ENCODE measurements at places on chromosomes 3 and 15.
A peak's percentile ranks its signal among the peaks of the same experiment; 100 is the strongest.

DNA sequence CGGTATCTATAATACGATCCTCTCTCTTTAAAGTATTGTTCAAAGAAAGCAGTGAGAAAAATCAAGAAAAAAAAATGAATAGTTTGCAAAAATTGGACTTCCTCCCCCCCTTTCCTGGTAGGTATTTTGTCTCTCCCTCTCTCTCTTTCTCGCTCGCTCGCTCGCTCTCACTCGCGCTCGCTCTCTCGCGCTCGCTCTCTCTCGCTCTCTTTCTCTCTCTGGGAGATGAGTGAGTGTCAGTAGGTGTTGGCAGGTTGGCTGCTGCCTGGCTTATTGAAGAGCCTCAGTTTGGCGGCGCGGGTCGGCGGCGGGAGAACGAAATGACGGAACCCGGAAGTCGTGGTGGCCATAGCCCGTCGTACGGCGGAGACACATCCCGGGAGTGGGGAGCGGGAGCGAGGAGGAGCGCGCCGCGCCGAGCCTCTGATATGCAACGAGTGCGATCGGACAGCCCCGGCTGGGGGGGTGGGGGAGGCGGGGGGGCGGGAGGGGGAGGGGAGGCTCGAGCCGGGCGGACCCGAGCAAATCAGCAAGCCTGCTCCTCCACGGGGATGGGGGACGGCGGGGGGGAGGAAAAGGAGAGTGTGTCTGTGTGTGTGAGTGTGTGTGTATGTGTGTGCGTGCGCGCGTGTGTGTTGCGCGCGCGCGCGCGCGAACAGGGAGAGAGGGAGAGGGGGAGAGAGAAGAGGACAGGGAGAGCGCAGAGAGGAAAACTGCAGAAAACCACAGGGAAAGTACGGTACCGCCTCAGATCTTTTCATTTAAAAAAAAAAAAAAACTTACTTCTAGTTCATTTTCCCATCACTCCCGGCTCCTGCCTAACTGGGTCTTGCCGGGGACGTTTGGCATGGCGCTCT is at the start of gene MEIS2:
TSS of gene MEIS2 (minus strand) at position 441 of the 857 bp plus-strand sequence. CDS start 1,083 bp downstream, outside the sequence.
- peak; percentile 7 for DNase-seq

DNA sequence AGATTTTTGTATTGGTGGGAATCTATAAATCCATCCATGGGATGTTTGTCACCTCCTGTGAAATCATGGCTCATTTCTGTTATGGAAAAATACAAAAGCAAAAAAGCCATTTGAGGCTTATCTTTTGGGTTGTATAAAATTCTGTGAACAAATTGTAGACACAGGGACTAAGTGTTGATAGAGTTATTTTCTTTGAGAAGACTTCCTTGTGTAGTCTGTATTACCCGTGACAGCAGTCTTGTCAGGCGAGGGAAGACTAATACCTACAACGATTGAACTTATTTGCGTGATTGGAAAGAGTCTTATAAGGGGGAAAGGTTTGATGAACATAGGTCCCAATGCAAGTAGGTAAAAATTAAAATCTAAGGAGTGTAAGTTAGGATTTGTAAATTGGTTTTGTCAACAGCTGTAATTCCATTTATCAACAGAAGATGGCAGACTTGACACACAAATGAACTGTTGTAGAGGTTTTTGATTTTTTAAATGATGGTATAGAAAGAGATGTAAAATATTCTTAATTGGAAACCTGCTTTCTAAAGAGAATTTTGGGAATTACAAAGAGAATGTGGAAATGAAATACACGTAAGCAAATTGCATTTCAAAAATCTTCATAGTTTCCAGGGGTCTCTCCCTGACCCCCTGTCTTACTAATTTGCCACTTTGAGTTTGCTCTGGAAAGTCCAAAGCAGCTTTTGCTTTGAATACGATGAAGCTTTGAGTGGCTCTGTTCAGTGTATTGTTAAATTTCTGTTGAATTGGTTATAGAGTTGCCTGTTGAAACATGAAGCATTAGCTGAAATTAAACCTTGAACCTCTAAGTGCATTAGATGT is 33.2 kb downstream of the SLC25A26 start:
- DNase-seq = peak; percentile 26

DNA sequence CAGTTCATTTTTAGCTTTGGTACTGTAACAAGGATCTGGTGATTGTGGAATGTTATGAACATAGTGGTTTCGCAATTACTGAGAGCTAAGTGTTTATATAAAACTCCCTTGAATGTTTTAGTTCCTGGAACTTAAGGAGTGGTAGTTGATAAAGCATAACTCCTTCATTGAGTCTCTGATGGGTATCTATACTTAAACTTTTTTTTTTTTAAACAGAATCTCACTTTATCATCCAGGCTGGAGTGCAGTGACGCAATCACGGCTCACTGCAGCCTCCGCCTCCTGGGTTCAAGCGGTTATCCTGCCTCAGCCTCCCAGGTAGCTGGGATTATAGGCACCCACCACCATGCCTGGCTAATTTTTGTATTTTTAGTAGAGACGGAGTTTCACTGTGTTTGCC is 11.3 kb downstream of the PRKCI start:
- no peak for DNase-seq

DNA sequence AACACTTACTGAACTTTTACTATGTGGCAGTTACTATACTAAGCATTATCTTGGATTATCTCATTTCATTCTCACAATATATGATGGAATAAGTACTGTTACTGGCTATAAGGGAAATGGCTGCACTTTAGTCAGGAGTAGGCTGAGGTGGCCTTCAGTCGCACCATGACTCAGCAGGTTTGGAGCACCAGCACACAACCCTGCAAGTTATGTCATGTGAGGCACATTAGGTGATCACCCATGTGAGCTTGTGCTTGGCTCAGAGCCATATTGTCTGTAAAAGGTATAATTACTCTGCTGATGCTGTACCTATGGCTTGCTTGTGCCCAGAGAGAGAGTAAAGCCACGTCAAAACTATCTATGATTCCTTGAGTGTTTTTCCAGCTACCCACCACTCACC is 54.1 kb upstream of the TIPARP start:
- DNase-seq = no peak

GRCh38 chr3:194686816-194687637 is 1.3 kb downstream of the FAM43A start:
- no peak for DNase-seq

GRCh38 chr3:147807776-147808175 is 398.6 kb downstream of the ZIC1 start:
- no peak for DNase-seq

DNA sequence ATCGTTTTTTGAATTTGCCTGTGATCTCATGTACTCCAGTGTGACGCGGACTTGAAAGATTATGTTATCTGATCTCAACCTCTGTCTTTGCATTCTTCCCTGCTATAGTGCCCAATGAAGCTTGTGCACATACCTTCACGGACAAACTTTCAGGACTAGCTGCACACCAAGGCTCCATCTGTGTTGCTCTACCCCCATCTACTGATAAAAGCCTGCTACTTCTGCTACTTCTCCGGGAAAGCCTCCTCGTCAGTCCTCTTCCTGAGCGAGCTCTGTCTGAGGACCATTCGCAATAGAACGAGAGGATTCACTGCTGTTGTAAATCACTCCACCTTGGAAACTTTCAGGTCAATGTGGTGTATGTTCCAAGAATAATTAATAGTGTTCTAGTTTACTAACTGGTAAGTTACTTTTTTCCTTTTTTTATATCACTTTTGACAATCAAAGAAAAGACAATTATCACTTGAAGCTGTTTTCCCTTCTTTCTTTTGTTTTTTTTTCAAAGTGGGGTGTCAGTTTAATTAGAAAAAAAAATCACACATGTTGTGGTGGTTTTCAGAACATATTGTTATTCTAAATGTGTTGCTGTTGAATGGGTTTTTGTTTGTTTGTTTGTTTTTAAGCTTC is 217.6 kb downstream of the ARRDC4 start:
- peak; percentile 46 for DNase-seq

DNA sequence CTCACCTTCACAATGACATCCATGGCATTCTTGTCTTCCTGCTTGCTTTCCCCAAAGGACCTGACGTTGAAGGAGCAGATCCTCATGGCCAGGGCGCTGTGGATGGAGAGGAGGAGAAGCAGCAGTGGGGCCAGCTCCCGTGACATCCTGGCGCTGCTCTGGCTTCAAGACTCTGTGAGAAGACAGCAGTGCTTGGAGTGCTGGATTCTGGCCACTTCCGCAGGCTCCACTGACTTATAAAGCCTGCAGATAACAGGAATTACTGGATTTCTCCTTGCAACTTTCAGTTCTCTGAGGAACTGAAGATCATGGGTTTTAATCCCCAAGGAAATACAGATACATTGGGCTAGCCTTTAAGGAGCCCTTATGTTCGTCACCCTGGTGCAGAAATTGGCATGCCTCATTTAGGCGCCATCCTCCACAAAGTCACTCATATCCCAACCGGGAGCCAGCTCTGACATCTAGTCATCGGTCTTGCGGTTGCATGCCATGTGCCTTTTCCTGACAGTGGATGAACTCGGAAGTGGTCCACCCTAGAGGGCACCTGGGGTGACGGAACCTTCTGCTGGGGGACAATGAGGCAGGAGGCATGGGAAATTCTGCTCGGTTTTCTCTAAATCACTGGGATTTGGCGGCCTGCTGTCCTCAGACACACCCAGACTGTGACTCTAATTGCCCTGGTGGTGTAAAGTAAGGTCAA is at the start of gene DNASE1L3:
TSS of gene DNASE1L3 (minus strand) at position 212 of the 700 bp plus-strand sequence. CDS start at position 146, 66 bp downstream.
- DNase-seq = peak; percentile 68

- no peak for DNase-seq
Measured at GRCh38 chr3:31235062-31235700, 297.5 kb upstream of the STT3B start.

DNA sequence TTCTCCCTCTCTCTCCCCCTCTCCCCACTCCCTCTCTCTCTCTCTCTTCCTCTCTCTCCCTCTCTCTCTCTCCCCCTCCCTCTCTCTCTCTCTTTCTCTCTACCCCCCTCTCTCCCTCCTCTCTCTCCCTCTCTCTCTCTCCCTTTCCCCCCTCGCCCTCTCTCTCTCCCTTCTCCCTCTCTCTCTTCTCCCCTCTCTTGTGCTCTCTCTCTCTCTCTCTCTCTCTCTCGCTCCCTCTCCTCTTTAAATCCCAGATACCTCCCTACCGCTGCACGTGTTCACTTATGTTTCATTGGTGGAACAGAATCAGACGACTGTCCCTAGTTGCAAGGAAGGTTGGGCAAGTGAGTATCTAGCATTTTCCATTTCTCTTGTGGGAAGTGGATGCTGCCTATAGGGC is 166.5 kb downstream of the EBLN2 start:
- no peak for DNase-seq

DNA sequence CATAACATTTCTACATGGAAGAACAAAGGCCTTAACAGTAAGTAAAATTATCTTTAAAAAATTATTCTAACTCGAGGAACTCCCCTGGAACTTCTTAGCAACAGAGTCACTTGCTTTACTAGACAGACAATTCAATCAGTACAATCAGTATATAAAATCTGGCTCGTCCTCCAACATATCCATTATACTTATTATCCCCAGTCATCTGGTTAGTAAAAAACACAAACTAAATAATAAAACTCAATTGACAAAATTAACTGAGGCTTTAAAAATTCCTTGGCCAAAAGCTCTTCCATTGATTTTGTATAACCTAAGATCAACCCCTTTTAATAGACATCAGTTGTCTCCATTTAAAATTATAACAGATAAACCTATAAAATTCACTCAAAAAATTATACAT is 105.6 kb downstream of the MYRIP start:
- peak; percentile 6 for DNase-seq

DNA sequence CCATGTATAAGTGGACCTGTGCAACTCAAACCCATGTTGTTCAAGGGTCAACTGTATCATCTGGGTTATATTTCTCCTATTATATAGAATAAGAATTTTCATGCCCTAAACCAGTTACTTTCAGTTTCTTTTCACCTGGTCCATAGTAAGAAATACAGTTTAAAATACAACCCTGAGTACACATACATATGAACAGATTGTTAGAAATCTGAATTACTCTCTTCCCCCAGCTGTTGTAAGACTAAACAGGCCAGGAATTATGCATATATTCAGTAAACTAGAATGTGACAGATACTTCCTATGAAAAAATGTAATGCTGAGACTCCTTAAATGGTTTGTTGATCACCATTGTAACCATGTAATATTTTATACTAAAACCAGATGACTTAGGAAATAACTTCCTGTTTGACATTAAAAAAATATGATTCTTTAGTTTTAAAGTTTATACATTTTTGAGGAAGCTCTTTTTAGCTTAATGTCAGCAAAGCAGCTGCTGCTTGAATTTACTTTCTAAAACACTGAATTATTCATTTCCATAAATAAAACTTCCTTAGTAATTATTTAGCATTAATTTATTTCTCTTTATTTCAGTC is 52.5 kb upstream of the ZCWPW2 start:
- DNase-seq = no peak

DNA sequence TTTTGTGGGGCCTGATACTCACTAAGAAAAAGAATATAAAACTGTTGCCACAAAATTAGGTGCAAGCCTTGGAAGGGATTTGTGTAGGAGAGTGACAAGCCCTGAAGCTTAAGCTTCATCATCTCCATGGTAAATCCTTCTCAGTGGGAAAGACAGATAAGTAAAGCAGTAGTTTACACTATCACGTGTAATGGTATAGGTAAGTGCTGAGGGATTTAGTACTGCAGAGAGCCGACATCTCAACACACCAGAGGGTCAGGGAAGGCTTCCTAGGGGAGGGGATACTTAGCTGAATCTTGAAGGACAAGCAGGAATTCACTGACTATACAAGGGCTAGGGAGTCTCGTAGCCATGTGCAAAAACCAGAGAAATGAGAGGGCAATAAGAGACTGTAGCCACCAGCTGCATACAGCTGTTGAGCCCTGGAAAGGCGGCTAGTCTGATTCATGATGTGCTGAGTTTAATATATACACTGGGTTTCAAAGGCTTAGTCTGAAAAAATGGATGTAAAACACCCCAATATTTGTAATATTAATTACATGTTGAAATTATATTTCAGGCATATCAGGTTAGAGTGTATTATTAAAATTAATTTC is 11.1 kb downstream of the SLC24A1 start:
- DNase-seq = no peak

GRCh38 chr15:93982226-93982727 is 249.1 kb upstream of the MCTP2 start:
- DNase-seq = no peak

DNA sequence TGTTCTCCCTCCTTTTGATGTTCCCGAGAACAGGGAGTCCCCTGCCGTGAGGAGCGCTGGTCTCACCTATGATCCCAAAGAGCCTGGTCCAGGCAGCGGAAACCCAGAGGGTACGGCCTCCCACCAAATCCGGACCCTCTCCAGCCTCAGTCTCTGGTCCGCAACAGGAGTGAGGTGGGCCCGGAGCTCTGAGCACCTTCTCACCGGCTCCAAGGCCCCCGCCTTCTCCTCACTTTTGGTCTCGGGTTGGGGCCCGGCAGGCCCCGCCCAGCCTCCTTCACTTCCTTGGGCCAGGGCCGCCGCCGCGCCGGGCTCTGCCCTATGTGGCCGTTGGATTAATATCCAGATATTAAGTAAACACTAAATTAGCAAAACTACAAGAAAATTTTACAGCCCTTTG is 5.7 kb upstream of the SKOR1 start:
- DNase-seq = no peak

- DNase-seq = no peak
Measured at GRCh38 chr3:72065872-72066641, 281.1 kb upstream of the PROK2 start.
